Activated T-cell treated with anti-CD3 and anti-CD28 coated beads, Interleukin-2, amount 50 U/mL, for 4 hours (primary cell): ENCODE measurements at places on chromosomes 12 and 14. TPM values are rescaled to one million over a fixed set of nuclear protein-coding genes. Genes with fewer than 3 reads are reported as not detected.

Gene ERP27
- 0.24 TPM for total RNA-seq

Gene KRT6B
- not detected for total RNA-seq

DNA sequence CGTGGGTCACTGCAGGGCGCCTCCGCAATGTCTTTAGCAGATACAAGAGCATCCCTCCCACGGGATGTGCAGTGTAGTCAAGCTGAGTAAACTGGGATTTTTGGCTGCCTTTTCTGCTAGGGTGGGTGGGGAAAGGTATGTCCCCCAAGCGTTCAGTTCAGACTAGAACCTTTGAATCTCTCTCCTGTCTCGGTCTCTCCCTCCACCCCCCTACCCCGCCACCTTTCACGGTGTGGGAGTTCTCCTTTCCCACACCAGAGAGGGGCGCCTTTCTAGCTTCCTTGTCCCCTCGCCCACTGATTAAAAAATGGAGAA, 525 bp upstream of the FAR2 start:
- DNase-seq = peak; percentile 8

Gene SVOP
- total RNA-seq = not detected

Gene PKP2
- total RNA-seq = 0.16 TPM

- DNase-seq = peak; percentile 64
Observed at GRCh38 chr12:52020539-52021336, 14.0 kb downstream of the TAMALIN start.

- DNase-seq = no peak
Observed at GRCh38 chr12:6676962-6677361, 12.2 kb downstream of the ZNF384 start.

- no peak for DNase-seq
Observed at GRCh38 chr12:97200181-97200580, 262.4 kb upstream of the RMST start.

DNA sequence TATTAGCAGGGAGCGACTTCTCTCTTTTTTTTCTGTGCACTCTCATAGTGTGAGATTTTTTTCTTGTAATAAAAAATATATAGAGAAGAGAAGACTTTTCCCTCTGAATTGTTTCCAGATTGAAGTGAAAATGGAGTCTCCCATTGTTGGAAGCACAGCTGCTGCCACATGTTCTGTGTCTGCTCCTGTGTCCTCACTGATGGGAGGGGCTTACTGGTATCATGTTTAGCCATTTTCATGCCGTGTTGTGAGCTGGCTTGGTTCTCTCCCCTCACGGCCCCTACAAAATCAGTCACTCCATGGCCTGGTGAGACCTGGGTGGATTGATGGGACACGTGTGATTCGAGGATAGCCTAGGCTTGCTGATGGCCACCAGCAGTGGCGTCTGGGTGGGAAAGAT, 379.7 kb upstream of the DDHD1 start:
- DNase-seq = no peak

DNA sequence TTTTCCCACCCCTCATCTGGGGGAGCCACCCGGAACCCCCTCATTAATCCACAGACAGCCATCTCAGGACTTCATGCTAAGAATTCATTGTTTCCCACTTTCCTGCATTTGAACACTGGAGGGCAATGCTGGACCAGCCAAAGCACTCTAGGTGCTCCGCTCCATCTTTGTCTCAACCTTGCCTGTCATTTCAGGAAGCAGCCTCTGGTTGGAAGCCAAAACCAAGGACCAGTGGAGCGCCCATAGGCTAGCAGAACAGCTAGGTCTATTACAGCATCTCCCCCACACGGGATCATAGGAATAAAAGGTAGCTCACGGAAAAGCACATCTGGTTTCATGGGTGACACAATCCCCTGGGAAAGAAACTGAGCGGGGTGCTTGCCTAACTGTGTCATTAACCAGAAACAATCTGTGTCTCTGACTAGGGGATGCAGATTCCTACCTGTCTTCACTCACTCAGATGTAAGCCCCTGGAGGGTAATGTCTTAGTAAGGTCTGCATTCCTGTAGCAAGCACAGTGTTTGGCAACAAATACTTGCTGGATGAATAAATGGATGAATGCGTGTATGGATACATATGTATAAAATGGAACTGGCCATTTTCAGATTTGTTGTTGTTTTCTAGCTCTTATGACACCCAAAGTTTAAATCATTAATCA, 197.0 kb downstream of the DAD1 start:
- no peak for DNase-seq

DNA sequence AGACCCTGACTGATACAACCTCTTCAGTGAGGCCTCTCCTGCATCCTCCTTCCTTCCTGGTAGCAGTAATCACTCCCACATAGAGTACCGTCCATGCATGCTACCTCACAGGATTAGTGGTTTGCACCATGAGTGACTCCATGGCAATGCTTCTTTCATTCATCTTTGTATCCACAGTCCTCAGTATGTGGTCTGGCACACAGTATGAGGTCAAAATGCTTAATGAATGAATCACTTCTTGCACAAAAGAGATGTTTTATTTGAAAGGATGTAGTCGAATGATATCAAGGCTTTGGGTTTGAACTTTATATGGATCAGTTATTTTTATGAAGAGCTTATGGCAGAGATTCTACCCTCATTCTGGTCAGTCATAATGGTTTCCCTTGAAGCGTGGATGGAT, 42.2 kb downstream of the KCNA5 start:
- no peak for DNase-seq

DNA sequence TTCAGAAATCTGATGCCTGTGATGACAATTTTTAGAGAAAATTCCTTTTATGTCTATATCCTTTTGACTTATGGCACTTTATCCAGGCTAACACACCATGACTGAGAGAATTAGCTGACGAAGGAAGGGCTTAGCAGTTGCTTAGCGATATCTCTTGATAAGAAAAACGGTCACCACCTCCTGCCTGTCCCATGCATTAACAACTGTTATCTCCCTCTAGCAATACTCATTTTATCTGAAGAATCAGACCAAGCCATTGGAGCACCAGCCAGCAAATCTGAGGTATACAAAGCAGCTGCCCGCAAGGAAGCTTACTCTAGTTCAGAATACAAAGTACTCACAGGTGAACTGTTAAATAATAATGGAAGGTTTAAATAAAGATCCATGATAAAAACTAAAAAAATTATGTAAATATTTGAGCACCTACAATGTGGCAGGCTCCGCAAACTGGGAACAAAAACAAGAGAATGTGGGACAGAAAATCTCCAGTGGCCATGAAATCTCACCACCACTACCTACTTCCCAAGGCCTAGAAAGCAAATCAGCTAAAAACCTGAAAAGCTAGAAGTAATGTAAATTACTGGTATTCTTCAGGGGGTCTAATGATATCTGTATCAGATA, 24.3 kb downstream of the PPM1H start:
- DNase-seq = no peak

Gene TMEM63C
- 0.65 TPM for total RNA-seq

DNA sequence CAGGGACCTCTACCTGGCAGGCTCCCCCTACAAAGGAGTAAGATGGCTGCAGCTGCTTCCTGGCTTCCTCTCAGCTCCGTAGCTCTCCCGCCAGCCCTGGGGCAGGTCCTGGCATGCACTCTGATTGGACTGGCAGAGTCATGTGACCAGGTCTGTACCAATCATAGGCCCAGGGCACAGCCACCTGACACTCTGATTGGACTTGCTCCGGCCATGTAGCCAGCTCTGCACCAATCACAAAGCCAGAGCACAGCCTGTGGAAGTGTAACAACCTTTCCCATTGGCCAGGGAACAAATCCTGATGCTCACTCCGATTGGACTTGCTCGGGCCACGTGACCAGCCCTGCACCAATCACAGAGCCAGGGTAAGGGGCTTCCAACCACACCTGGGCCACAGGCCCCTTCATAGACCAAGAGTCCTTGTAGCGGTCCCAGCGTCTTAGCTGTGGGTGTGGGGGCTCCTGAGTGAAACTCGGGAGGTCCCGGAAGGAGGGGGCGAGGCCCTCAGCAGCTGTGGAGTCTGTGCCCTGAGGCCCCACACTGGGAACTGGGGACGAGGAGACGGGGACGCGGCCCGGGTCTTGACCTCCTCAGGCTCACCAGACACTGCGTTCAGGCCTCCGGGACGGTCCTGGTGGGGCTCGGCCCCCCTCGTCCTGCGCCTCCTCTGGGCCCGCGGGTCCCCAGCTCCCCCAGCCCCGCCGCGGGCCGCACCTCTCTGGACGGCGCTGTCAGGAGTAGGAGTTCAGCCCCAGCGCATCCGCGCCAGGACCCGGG, 210.6 kb downstream of the ADGRD1 start:
- DNase-seq = no peak

GRCh38 chr12:63928305-63928704, 83.8 kb downstream of the SRGAP1 start:
- no peak for DNase-seq

DNA sequence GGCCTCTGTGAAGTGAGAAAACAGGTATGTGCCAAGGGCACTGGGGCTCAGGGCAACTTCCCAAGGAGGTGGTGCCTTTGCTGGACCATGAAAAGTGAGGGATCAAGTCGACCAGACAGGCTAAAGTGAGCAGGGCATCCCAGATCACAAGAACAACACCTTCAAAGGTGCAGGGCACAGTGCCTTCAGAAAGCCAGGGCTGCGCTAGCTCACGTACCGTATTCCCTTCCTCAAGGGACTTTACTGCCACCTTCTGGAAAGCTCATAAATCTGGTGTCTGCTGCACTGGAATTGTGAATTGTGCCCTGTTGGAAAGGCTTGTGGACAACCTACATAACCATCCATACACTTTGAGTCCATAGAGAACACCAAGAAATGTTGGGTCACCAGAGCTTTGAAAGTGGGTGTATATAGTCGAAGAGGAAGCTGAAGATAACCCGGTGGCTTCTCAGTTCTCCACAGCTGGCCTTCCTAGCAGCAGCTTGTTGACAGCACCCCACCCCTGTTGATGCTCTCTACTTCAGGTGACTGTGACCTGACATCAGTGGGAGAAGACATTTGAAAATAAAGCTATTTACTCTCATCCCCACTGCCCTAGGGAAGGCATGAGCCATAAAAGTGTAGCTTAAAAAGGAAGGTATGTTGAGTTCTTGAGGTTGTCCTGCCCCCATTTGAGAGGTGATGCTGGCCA, 24.5 kb downstream of the FIGNL2 start:
- DNase-seq = no peak

GRCh38 chr12:28089338-28089737, 100.9 kb upstream of the CCDC91 start:
- no peak for DNase-seq

GRCh38 chr14:105881021-105881930, 354.9 kb downstream of the TMEM121 start:
- peak; percentile 4 for DNase-seq

Gene OR6C2
- not detected for total RNA-seq

Gene KLRC2
- 0.47 TPM for total RNA-seq

Gene USP44
- total RNA-seq = 2.2 TPM
